HCEC 1CT (cell line): ENCODE measurements at places on chromosomes 3 and 15.
A peak's percentile ranks its signal among the peaks of the same experiment; 100 is the strongest.

GRCh38 chr3:127622772-127623576 lies 6.0 kb upstream of the PODXL2 start:
- DNase-seq = no peak

- no peak for DNase-seq
These were observed 27.2 kb downstream of the FAM98B start for GRCh38 chr15:38481113-38481512.

- DNase-seq = no peak
These were observed 6.7 kb upstream of the FETUB start for GRCh38 chr3:186633481-186633880.

DNA sequence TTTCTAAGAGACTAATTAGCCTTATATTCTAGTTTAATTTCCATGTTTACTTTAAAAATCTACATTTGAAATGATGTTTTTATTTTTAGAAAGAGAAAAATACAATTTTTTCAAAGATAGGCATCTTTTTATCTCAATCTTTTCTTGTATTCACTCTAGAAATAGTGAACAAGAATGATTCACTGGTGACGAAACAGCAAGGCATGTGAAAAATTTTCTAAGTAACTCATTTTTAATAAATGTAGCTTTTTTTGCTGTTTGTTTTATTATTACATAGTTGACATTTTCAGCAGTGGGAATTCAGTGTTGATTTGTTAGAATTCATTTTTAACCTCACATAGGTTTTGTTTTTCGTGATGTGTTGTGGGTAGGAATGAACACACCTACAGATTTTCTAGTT lies 1226.4 kb downstream of the NSUN3 start:
- peak; percentile 20 for DNase-seq

GRCh38 chr3:157631478-157631877 lies 128.3 kb upstream of the VEPH1 start:
- DNase-seq = peak; percentile 59

DNA sequence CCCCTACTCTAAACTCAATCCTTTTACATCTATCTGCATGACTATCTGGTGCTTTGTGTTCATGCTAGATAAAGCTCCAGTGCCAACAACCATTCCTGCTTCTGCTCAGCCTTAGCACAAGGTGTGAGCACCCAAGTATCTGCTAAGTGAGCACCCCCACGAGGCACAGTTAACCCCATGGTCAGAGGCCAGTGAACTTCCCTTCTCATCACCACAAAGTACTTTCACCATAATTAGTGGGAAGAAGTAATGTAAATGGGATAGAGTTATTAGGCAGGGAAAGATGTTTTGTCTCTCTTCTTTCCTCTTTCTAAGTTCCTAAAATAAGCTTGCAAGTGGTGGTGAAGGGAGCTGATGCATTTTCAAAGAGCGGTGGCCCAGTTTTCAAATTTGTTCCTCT lies 96.4 kb downstream of the ANO10 start:
- no peak for DNase-seq

DNA sequence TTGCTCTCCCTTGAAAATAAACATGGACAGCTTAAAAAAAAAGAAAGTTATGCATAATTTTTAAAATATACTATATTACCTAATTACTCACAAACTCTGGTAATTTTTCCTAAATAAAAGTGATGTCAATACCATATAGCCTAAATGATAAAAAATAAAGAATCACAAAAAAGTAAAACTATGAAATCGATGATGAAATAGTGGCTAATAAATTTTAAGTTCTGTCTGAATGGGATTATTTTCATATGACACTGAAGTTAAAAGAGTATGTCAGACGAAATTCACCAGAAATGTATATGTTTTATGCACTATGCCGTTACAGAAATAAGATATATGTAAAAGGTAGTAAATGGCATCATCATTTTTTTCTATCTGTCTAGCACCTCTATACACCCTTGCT lies 51.4 kb downstream of the FSIP1 start:
- no peak for DNase-seq

GRCh38 chr3:47890828-47891612 lies 88.1 kb downstream of the DHX30 start:
- DNase-seq = no peak

GRCh38 chr3:169790687-169791429 lies 17.7 kb downstream of the MYNN start:
- DNase-seq = peak; percentile 16

DNA sequence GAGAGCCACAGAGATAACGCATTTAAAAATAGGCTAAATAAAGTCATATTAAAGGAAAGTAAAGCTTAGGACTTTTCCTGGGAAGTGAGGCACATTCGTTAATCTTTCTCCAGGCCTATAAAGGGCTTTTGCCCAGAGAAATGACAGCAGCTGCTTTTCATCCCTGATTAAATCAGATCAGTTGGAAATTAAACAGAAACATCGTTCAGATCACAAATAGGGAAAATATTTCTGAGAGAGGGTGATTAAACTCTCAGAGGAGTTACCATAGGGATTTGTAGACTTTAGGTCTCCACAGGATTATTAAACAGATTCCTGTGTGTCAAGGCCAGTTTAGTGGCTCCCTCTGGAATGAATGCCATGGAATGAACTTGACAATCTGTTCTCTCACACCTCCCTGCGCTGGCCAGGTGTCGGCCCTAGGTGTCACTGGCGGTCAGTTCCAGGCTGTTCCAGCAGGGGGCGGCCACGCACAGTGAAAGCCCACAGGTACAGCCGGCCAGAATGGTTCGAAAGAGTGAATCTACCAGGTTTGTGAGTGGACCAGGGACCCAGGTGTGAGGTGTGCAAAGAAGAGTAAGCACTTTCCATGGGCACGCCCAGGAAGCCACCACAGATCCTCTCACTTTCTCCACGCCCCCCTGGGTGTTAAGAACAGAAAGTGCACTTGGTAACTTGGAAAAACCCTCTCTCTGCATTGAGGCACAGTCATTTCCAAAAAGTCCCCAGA lies 253.0 kb upstream of the RASGRP1 start:
- DNase-seq = peak; percentile 40

- peak; percentile 36 for DNase-seq
These were observed 21.0 kb downstream of the PDZRN3 start for GRCh38 chr3:73603762-73604171.

GRCh38 chr3:120652896-120653545 lies 29.0 kb downstream of the HGD start:
- no peak for DNase-seq

DNA sequence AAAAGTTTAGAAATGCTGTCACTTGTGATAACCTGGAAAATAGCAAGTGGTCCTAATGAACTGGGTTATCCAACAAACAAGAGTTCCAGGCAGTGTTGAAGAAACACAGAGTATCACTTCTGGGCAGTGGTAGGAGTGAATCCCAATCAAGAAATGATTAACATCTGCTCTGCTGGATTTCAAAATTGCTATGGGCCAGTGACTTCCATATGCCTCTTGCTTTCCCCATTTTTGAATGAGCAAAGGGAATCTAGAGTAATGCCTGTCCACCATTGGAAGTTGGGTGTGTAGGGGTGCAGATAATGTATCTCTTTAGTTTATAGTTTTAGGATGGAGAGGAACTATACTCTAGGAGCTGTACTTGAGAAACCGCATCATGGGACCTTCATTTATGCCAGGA lies 236.5 kb downstream of the RPLP1 start:
- no peak for DNase-seq

DNA sequence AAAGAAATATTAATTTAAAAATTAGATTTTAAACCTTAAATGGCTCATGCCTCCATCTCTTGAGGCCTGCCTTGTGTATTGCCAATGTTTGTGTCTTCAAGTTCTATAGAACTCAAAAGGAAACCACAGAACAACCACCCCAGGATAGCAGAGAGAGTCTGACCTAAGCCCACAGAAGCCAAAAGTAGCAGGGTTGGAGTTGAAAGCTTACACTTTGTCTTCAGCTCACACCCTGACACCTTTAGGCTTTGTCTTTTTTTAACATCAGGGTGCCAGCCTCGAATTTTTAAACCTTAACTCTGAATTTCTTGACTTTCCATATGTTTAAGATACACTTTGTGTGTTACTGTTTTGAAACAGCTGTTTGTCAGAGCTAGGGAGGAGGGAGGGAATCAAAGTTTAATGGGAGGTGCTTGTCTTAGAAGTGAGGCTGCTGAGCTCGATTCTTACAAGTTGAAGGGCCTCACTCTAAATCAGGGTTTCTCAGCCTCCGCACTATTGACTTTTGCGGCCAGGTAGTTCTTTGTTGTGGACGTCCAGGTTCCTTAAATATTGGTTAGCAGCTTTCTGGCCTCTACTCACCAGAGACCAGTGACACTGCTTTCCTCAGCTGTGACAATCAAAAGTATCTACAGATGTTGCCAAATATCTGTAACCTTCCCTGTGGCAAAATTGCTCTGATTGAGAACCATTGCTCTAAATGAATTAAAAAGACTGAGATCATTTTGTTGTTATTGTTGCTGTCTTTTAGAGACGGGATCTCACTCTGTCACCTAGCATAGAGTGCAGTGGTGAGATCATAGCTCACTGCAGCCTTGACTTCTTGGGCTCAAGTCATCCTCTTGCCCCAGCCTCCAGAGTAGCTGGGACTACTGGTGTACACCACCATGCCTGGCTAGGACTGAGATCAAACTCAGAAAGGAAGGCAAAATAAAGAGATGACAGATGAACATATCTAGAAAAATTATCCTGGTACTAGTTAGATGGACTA lies 139.2 kb upstream of the EOMES start:
- no peak for DNase-seq

GRCh38 chr3:97981886-97982285 lies 9.7 kb upstream of the RIOX2 start:
- DNase-seq = no peak

DNA sequence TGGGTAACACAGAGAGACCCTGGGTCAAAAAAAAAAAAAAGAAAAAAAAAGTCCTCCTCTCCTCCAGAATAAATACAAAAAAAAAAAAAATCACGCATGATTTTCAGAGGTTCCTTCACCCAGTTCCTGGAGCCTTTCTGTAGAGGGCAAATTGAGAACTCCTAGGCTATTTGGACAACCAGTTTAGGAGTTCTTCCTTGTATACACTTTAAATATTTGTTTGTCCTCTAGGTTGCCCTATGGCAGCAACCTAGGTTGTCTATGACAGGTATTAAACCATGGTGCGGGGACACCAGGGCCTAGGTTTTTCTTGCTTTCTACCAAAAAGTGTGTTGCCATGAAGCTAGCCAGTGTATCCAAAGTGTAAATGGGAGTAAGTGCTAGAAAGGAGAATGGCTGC lies 3.8 kb upstream of the ZFYVE19 start:
- DNase-seq = no peak

DNA sequence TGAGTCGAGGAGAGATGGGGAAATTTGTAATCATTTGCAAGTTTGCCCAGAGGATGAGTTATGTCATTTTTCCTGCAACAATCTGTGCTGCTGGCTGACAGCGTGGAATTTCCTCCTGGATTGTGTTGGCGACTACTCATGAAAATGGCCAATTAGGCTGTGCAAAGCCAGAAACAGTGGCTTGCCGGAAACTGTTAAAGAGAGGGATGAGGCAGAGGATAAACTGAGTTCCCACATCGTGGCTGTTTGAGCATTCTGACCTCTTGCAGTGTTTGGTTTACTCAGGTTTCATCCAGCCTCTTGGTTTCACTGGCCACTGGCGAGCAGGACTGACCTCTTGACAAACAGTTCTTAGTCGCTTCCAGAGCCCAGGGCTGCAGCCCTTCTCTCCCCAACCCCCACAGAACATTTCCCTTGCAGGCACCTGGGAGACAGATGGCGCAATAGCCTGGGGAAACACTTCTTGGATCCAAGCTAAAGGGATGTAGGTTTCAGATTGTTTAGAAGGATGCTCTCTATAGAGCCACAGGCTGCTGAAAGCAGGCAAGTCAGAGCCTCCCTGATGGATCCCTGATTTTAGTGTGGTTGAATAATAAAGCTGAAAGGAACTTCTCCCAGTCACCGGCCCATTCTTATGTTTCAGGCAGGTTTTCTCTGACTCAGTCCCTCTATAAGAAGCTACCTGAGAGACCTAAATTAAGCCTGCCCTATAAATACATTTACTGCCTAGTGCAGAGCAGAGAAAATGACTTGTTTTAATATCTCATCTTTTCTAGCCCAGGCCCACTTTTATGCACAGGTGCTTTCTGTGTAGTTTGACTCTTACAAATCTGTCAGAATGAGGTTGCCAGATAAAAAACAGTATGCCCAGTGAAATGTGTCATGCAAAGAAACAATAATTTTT lies 92.8 kb upstream of the UBE2E1 start:
- DNase-seq = peak; percentile 94

GRCh38 chr3:69193749-69194148 lies 71.4 kb upstream of the LMOD3 start:
- DNase-seq = no peak

DNA sequence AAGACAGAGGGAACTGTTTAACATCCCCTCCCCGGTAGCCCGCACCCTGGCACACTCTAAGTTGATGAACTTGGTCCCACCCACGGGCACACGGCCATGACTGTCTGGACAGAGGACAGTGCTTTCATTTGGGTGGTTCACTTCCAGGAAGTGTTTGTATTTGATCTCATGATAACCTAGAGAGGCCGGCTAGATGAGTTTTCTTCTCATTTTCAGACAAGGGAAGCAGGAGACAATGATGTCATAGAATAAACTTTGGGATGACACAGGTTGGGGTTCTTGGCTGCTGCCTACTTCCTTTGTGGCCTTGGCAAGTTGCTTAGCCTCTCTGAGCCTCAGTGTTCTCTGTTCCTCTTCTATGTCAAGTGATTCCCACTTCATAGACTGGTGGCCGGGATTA lies 16.1 kb upstream of the LYSMD4 start:
- DNase-seq = no peak

DNA sequence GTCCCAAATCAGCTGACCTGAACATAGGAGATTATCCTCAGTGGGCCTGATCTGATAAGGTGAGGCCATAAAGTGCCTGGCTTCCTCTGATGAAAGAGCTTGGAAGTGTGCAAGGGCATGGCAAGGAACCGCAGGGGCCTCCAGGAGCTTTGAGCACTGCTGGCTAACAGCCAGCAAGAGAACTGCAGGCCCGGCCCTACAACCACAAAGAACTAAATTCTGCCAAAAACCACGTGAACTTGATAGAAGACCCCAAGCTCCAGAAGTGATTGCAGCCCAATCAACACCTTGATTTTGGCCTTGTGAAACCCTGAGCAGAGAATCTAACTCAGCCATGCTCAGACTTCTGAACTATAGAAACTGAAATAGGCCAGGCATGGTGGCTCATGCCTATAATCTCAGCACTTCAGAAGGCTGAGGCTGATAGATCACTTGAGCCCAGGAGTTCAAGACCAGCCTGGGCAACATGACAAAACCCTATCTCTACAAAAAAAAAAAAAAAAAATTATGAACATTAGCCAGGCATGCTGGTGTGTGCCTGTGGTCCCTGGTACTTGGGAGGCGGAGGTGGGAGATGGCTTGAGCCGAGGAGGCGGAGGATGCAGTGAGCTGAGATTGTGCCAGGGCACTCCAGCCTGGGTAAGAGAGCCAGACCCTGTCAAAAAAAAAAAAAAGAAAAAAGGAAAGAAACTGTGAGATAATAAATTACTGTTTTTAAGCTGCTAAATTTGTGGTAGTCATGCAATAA lies 7.7 kb upstream of the DIS3L start:
- DNase-seq = no peak

GRCh38 chr15:41621200-41622193 lies 38.7 kb upstream of the MGA start:
- peak; percentile 53 for DNase-seq
